T1000 (cell line): ENCODE measurements at places on chromosomes 16 and 17.
A peak's percentile ranks its signal among the peaks of the same experiment; 100 is the strongest.

- DNase-seq = no peak
Observed at GRCh38 chr17:21711182-21711581, 18.9 kb downstream of the KCNJ18 start.

DNA sequence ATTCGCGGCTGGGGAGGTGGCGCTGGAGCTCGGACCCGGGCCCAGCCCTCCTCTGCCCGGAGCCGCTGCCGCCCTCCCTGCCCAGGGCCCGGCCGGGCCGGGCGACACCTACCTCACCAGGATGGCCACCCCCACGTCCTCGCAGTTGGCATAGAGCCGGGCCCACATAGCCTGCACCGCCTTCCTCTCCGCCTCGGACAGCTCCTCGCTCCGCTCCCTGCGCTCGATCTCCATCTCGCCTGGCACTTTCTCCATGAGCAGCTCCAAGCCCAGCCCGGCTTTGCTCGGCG lies 276 bp downstream of the CYGB start:
- DNase-seq = no peak

DNA sequence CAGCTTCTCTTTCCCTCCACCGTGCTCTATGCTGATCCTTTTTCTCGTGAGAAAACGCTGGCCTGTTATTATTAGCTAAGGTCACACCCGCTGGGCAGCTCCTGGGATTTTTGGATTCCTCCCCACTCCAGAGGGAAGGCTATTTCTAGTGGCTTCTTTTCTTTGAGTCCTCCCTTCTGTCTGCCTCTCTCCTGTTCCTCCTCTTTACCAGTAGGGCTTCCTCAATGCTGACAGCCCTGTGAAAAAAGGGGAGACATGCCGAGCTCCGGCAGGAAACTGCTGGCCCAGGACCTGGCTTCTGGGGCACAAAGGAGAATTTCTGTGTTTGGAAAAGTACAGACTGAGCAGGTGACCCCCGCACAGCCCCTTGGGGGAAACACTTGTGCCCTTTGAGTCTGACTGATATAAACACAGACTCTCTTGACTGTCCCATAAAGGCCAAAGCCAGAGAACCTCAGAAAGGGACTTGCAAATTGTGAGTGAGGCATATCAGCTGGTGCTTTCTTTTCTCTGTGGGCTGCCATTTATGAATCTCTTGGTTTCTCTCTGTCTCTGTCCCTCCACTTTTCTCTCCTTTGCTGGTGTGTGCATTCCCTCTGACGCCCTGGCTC lies 14.0 kb upstream of the RNF135 start:
- DNase-seq = no peak

DNA sequence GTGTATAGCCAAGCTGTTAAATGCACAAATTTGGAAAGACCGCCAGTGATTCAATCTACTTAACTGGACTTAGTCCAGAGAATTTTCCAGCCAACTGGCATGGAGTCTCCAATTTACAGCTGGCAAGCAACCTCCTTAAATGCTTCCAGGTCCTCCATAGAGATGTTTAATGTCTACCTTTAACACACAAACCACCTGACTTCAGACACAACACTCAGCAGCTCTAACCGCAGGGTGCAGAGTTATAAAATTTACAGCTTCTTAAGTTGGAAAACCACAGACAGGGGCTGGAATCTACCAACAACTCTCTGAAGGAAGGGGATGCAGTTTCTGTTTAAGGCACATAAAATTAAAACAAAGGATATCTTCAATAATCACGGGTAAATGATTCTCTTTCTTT lies 106.9 kb downstream of the SYCE1L start:
- DNase-seq = no peak

DNA sequence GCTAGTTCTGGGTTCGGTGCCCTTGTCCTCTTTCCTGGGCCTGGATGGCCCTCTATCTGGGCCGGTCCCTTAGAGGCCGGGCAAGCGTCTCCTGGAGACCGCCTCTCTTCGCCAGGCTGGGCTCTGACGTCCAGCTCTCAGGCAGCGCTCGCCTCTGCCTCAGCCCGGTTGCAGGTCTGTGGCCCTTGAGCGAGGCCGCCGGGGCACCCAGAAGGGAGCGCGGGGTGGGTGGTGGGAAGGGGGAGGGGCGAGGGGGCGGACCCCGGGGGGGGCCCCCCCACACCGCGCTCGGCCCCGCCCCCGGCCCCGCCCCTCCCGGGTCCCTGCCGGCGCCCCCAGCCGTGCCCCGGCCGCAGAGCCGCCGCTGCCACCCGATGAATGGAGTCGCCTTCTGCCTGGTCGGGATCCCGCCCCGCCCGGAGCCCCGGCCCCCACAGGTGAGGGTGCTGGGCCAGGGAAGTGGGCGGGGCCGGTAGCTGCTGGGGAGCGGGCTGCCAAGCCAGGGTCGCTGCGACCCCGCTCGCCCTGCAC lies at the start of gene ARHGAP23:
Gene ARHGAP23 (plus strand): TSS at position 353 of the 531 bp plus-strand sequence. CDS start 22 bp downstream, at position 375.
- DNase-seq = peak; percentile 70

- no peak for DNase-seq
Observed at GRCh38 chr17:49916854-49917515, 52.0 kb upstream of the DLX4 start.

GRCh38 chr17:8975091-8975725 lies 9.7 kb upstream of the PIK3R5 start:
- DNase-seq = no peak

DNA sequence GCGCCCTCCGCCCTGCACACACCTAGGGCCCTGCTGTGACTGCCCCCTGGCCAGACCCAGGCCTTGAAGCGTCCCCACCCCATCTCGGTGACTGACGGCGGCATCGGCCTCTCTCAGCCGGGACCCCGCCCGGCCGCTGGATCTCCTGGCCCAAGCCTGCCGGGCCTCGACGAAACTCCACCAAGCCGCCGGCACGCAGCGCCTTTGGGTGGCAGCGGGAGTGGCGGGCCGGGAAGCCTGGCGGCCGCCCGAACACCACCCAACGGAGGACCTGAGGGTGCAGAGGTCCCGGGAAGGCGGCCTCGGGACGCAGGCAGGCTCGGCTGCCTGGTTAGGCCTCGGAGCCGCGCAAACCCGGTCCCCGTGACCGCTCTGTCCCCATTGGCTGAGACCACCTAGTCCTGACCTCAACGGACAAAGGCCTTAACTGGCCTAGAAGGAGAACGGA lies 12.0 kb upstream of the TMEM97 start:
- DNase-seq = no peak

GRCh38 chr16:67884684-67885083 lies at the start of gene NRN1L:
Gene NRN1L, plus strand, starts transcription at chr16:67884885. Its CDS starts 19 bp downstream, at chr16:67884904.
- DNase-seq = peak; percentile 88

GRCh38 chr17:60888812-60889709 lies 211.4 kb downstream of the BCAS3 start:
- no peak for DNase-seq

DNA sequence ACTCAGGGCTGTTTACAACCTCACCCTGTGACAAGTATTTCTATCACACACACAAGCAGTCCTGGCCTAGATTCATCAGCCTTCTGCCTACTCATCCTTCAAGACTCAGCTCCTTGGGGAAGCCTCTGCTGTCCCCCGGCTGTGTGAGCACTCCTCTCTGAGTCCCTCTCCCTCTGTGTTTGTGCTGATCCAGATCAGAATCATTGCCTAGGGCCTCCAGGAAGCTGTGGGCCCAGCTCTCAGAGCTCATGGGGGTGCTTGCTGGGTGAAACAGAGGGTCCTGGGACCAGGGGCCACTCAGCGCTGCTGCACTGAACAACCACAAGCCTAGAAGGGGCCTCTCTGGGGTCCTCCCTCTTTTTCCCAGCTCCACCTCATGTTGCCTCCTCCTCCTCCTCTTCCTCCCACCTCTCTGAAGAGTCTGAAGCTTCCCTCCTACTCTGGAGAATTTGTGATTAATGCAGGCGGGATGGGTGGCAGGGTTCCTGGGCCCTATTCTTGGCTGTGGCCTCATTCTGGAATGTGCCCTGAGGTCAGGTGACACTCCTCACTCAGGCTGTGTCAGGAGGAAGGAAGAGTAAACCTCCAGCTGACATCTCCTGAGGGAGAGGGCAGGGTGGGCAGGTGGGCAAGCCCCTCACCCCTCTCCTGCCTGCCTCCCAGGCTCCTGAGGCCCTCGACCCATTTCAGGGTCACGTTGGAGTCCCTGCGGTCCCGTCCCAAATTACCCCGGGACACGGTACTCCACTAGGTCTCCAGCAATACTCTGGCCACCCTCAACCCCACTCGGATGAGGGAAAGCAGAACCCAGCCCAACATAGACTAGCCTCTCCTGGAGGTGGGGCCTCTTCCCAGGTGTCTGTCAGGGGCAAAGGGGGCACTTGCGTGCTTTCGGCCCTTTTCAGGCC lies 10.1 kb downstream of the WFIKKN2 start:
- DNase-seq = peak; percentile 15

- DNase-seq = no peak
Observed at GRCh38 chr17:81575836-81576235, 23.7 kb upstream of the FAAP100 start.

- no peak for DNase-seq
Observed at GRCh38 chr16:85525420-85526184, 87.5 kb upstream of the GSE1 start.

DNA sequence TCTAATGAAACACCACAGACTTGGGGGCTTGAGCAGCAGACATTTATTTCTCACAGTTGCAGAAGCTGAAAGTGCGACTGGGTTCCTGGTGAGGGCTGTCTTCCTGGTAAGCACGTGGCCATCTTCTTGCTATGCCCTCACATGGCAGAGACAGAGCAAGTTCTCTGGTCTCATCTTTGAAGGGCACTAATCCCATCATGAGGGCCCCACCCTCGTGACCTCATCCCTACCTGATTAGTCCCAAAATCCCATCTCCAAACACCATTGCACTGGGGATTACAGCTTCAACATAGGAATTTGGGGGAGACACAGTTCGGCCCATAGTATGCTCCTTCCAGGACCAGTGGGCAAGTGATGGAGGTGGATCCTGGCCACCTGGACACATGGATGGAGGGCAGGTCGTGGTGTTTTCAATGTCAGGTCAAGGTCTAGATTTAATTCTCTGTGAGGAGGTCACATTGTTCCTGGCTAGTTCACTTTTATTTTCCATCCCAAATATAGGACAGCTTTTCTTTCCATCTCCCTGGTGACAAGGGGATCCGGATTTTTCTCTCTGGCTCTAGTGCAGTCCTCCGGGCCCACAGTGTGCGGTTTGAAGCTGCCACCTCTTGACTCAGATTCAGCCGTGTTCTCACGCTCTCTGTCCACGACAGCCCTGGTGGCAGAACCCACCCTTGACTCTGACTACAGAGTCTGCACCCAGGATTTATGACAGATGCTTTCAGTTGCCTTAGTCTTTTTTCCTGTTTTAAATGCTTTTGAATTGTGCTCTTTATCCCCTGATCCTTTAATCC lies 160.5 kb upstream of the NOL11 start:
- no peak for DNase-seq

GRCh38 chr17:7713782-7714181 lies 3.8 kb upstream of the DNAH2 start:
- no peak for DNase-seq
